ENCODE measurements at places on chromosomes 7 and 10.

- DNase-seq: no peak
Measured at GRCh38 chr7:86660950-86661462, 17.3 kb downstream of the GRM3 start.

DNA sequence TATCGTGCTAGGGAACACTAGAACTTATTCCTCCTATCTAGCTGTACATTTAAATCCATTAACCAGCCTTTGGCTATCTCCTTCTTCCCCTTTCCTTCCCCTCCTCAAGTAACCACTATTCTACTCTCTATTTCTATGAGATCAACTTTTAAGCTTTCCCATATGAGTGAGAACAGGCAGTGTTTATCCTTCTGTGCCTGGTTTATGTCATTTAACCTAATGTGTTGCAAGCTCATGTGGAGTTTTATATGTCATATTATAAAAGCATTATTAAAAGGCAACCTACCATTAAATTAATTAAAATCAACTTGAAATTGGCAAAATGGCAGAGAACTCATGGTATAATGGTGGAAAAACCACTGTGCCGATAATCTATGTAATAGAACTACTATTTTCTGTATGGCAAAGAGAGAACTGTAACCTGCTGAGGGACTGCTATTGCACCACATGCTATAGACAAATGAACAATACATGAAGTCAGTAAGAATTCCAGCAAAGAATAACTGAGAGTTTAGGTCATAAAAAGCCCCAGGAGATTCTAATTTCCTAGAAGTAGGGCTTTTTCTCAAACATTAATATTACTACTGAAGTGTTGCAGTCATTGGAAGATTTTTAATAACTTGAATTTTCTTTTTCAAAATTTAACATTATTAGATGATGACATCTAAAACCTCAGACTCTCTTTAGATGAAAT is 81.8 kb downstream of the LRRN3 start:
- DNase-seq: no peak

DNA sequence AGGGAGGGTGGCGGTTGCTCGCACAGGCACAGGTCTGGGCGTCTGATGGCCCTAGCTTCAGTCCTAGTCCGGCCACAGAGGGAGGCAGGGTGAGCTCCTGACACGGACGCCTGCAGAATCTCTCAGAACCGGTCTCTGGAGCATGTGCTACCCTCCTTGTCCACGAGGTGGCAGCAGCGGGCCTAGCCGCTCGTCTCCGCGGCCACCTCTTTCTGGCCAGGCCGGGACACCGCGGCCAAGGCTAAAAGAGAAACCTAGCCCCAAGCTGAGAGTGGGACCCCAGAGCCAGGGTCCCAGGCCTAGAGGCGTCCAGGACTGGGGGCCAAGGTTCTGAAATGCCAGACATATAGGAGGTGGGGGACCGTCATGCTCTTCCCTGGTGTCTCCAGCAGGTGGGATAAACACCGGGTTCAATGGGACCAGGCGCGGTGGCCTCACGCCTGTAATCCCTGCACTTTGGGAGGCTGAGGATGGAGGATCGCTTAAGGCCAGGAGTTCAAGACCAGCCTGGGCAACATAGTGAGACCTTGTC is 3.2 kb upstream of the LAT2 start:
- DNase-seq: peak; percentile 51

DNA sequence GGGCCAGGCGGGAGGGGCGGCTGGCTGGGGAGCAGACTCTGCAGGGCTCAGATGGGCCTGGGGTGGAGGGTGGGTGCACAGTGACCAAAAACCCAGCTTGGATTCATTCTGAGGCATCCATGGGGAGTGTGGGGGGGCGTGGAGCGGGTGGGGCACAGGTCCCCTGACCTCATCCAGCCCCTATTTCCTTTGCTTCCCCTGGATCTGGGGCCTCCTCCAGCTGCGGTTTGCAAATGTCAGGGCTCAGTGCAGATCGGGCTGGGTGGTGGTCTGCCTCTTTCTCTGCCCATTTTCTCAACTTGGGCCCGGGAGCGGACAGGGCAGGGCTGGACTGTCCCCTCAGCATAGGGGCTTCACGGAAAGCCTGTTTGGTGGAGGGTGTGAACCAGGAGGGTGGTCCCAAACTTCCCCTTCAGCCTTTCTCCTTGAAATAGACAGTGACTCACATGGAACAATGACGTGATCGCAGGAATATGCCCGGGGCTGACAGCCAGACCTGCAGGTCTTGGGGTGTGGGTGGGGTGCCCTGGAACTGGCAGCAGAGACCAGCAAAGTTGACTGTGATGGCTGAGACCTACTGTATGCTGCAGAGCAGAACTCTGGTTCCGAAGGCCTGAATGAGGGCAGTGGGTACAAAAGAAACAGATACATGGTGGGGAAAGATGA is 72.9 kb upstream of the PODXL start:
- no peak for DNase-seq

GRCh38 chr10:17882557-17882956 is 69.2 kb upstream of the SLC39A12 start:
- no peak for DNase-seq

- DNase-seq: no peak
Measured at GRCh38 chr7:46291050-46291438, 370.0 kb upstream of the IGFBP3 start.

DNA sequence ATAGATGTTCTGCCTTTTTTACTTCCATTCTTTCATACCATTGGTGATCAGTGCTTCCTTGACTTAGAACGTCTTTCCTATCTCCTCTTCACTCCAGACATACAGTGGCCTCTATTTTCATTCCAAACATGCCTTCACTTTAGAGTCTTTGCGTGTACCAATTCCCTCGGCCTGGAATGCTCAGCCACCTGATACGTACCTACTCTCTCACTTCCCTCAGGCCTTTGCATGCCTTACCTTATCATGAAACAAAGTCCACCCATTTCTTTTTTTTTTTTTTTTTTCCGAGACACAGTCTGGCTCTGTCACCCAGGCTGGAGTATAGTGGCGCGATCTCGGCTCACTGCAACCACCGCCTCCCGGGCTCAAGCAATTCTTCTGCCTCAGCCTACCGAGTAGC is 2.2 kb upstream of the CCNJ start:
- no peak for DNase-seq

- no peak for DNase-seq
Measured at GRCh38 chr7:38367301-38367890, 94.0 kb upstream of the TARP start.

- DNase-seq: no peak
Measured at GRCh38 chr10:8278099-8278498, 223.6 kb downstream of the GATA3 start.

DNA sequence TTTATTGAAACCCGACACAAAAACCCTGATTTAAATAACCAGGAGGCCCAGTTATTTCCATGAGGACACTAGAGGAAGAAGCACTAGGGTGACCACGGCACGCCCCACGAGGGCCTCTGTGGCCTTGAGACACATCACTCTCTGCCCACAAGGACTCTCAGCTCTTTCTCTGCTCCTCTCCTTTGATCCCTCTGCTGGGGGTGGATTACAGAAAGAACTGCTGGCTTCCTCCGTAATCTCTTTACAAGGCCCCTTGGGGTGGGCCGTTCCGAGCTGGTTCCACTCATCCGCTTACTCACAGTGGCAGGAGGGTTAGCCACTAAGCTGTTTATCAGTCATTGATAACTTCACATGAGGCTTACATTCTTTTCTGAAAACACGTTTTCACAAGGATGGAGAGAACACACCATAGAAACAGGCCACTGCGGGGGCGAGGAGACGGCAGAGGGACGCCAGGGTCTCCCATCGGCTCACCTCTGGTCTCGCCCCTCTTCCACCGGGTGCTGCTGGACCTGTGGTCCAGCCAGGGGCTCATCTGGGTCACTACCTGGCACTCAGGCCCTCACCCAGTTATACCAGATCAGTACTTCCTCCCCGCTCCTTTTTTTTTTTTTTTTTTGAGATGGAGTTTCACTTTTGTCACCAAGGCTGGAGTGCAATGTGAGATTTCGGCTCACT is 17.6 kb upstream of the PFKFB3 start:
- DNase-seq: no peak

- no peak for DNase-seq
Measured at GRCh38 chr10:113704637-113705343, 25.1 kb downstream of the CASP7 start.

DNA sequence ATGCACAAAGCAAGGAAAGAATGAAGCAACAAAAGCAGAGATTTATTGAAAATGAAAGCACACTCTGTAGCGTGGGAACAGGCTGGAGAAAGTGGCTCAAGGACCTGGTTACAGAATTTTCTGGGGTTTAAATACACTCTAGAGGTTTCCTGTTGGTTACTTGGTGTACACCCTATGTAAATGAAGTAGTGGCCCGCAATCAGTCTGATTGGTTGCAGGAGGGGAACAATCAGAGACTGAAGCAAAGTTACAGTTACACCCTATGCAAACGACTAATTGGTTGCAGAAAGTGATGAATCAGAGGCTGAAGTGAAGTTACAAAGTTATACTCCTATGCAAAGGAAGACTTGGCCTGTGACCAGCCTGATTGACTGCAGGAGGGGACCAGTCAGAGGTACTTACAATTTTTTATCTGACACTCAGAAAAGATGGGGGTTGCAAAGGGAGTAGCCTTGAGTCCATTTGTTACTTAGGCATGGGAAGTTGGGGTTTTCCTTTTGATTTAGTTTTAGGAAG is 3.6 kb upstream of the MTPN start:
- DNase-seq: peak; percentile 27

GRCh38 chr7:43565786-43566185 is 17.1 kb upstream of the STK17A start:
- DNase-seq: no peak

DNA sequence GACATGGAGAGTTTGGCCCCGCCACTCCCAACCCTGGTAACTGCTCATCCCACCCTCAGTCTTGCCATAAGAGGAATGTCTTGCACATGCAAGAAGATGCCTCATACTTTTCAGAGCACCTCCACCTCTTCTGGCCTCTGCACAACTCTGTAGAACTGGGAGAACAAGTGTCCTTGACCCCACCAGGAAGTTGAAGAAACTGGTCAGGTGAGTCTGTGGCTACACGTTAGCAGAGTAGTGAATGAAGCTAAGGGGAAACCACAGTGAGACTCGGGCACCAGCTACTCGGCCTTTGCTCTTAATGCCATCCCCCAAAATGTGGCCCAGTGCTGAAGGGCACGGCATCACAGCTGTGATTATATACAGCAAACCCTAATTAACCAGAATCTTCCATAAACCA is 110.1 kb downstream of the ARID5B start:
- no peak for DNase-seq
